ENCODE measurements at places on chromosomes 3 and 15.

- DNase-seq = no peak
Measured at GRCh38 chr3:145673838-145674237, 487.1 kb downstream of the PLOD2 start.

GRCh38 chr3:31423482-31423881, 109.2 kb upstream of the STT3B start:
- DNase-seq = no peak

DNA sequence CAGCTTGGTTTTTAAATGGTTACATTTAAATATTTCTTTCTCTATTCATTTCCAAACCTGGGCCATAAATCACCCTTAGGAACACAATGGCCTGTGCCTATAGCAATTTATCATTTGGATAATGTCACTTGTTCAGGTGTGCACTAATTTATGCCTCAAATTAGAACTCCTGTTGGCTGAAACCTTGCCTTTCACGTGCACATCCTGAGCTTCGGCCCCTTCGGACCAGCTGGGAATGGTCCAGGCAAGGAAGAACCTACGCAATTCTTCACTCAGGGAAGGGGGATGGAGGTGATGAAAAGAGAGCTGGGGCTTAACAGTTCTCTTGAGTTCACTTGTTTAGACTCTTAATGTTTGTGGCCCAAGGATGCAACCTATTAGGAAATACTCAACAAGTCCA, 324.1 kb upstream of the ICE2 start:
- no peak for DNase-seq

DNA sequence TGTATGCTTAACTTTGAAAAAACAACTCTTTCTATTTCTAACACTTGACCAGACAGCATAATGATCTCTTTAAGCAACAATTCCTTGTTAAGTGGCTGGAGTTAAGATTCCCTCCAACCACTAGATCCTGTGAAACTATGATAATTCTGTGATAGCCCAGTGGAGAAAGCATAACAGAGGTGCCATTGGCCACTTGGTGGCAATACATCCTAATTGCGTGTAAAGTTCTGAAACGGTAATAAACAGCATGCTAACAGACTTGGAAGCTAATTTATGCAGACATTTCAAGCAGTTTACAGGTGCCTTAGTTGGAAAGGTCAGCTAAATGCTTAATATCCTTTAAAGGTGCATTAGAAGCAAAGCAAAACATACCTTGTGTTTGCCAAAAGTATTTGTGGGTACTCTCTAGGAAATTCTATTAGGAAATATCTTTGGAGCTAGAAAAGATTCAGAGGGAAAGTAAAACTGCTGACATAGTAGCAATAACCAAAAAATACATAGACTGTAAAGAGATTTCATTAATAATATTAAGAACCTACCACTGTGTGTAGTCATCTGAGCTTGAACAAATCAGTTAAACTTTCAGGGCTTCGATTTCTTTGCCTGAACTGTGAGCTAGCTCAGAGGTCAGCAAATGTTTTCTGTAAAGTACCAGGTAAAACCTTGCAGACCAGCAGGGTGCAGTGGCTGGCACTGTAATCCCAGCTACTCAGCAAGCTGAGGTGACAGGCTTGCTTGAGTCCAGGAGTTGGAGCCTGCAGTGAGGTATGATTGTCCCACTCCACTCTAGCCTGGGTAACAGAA, 19.0 kb upstream of the CSTA start:
- DNase-seq = peak; percentile 61

DNA sequence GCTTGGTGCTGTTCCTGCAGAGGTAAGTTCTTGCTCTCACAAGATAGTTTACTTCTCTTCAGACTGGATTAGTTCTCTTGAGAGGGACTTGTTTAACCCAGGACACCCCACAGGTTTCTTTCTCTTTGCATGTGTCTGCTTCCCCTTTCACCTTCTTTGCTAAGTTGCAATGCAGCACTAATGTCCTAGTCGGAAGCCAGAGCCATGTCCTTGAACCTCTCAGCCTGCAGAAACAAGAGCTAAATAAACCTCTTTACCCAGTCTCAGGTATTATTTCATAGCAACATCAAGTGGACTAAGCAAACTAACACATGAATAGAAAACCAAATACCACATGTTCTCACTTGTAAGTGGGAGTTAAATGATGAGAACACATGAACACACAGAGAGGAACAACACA, 915.2 kb downstream of the NSUN3 start:
- DNase-seq = no peak

GRCh38 chr3:102329066-102329465, 105.7 kb upstream of the ZPLD1 start:
- DNase-seq = no peak

- no peak for DNase-seq
Measured at GRCh38 chr3:104556372-104557078, 810.2 kb upstream of the ALCAM start.

DNA sequence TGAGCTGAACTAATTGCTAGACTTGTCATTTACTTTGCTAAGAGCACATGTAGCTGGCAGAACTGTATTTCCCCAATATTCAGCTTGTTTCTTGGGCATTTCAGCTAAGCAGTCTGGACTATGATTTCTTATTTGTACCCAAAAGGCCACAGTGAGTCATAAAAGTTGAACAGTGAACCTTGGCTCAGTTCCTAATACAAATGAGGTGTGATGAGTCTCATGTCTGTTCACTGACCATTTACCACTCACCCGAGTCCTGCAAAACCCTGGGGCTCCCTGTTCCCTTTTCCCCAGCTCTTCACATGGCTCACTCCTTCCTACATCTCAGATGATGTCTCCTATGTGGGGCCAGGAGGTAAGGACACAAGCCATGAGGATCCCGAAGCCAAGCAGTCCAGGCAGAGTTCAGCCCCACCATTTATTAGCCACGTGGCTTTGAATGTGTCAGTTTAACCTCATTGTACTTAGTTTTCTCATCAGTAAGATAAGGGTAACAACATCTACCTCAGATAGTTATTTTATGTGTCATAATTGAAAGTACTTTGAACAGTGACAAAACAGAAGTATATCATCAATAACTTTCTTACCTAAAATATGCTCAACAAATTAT, 239.3 kb downstream of the IL5RA start:
- no peak for DNase-seq

DNA sequence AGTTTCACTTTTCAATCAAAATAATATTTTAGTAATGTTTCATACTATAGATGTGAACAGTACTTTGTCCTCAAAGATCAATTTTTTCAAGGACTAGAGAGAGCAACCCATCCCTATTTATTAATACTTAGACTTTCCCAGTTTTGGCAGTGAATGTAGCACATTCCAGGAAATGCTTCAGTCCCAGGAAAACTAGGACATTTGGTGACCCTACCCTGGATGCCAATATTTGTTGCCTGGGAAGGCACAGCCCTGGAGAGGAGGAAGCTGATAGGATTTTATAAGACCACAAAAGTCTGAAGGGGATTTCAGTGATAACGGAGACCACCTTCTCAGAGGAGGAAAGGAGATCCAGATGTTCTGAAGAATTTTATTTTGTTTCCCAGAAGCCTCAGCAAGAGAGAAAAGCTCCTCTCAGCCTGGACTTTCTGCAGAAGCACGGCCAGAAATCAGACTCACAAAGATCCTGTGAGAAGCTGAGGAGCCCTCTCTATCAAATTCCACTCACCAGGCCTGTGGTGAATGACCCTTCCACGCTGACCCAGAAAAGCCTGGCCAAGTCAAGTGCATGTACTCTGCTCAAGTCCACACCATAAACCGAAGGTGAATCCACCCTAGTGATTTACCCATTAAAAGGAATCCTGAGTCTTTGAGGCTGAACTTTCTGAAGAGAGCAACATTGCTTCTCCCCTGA, 87.7 kb upstream of the ABHD17C start:
- DNase-seq = no peak

DNA sequence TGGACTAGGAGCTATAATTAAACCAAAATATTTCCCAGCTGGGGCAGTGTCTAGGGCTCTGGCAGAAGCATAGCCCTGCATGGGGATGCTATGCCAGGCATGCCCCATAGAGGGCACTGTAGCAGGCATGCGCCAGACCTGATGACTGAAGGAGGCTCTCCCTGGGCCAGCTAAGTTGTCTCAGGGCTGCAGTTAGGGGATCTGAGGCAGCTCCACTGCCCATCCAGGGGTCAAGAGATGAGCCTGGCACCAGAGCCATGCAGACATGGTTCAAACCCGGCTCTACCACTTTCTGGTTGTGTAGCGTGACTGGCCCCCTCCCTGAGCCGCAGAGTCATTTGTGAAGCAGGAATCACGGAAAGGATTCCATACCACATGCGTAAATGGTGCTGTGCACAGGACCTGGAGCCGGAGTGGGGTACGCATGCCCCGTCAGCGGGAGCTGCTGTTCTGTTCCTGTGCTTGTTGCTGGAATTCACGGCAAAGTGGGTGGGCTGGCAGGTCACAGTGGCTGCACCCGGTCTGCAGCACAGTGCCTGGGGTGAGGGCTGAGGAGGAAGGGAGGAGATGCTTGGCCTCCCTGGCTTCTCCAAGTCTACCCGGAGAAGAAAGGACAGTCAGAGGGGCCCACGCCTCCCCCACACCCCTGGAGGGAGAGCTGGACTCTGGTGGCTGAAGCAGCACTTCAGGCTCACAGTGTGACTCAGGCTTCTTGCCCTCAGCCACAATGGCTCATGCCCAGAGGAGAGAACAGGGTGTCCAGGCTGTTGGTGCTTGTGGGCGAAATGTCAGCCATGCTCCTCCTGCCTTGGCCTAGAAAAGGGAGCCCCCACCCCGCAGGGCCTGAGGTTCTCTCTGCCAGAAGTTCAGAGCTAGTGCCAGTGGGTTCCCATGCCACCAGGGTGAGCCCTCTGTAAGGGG, 43.1 kb downstream of the DNASE1L3 start:
- peak; percentile 74 for DNase-seq

DNA sequence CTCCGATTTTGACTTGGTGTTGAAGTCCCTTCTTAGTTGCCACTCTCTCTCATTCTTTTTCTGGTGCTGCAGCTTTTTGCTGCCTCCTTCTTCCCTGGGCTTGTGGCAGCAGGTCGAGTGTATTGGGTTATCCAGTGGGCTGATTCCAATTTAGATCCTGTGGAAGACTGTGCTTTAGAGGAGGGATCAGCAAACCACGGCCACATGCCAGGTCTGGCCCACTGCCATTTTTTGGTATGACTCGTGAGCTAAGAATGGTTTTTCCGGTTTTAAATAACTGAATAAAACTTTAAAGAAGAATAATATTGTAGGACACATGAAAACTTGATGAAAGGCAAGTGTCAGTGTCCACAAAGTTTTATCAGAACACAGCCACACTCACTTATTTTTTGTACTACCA, 330.5 kb downstream of the ROBO2 start:
- DNase-seq = no peak

- no peak for DNase-seq
Measured at GRCh38 chr3:119388577-119388976, 74.8 kb downstream of the TMEM39A start.

- DNase-seq = no peak
Measured at GRCh38 chr3:69326855-69327300, 59.0 kb downstream of the FRMD4B start.

DNA sequence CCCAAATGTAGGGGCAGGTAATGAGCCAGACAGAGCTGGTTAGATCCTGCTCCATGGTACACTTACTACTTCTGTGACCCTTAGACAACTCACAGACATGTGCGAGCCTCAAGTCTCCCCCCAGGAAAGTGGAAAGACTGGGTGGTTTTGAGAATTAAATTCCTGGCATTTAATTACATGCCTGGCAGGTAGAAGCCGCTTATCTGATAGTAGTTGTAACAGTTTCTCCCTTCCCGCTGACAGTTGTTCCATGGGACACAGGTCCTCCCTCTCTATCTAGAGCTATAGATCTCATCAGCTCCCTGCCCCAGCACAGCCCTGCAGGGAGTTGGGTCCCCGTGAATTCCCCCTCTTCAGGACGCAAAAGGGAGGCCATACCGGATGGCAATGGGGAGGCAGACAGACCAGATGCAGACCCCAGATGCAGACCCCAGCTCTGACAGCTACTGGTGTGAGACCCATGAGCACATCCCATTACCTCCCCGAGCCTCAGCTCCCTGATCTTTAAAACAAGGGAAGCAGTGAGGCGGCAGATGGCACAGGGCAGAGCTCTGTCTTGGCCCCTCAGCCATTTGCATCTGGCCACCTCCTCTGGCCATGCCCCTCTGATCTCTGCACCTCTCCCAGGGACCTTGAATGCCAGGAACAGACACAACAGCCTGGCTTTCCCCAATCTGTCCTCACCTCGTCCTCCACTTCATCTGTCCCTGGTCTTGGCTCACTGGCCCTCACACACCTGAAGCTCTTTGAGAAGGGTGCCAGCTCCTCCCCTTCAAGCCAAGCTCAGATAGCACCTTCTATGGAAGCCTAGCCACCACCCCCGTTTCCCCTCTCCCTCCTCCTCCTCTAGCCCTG, 34.1 kb upstream of the NR2C2 start:
- DNase-seq = no peak

DNA sequence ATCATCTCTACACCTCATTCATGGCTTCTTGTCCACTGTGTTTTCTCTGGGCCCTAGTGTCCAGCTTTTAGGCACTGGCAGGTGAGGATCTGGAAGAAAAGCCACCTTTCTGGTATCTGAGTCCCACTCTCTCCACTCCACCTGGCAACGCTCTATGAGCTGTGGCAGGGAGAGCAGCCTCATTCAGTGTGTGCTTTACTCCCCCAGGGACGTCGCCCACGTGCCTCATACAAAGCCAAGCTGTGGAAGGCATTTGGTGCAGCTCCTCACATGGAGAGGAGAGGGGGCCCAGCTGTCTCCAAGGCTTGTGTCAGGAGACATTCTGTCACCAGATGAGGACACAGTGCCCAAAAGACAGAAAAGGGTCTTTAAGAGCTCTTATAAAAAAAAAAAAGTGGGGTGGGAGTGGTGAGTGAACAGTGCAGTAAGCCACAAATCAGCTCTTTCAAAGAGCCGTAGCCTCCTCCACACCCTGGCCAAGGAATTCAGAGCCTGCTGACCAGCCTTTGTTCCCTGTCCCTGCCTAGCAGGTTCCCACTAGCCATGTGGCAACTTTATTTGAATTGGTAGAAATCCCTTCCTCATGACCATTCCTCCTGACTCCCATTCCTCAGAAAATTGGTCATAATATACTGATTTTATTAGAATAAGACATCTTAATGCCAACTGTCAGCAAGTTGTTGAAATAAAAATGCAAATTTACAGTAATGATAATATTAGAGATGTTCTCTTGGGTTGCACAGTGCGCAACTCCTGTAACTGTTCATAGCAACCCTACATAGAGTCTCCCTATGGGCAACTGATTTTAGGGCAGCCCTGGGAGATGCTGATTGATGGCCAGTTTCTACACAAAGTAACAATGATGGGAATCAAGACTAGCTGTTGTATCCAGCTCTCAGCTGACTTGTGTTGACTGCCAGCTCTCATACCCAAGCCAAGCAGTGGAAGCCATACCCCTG, 29.5 kb downstream of the GALNT15 start:
- DNase-seq = no peak

DNA sequence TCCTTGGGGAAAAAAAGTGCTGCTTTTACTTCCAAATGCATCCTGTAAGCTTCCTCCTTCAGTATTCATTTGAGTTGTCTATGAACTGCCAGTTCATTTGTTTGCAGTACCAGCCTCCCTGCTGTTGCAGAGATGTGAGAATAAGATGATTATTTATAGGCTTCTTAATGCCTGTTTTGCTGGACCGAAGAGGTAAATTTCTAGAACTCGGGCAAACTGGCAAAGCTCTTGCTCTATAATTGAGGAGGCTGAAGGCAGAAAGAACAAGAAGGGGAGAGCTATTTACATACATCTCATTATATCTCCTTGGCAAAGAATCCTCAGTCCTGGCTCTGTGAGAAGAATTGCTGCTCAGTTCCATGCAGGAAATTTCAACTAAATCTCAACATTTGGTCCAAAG, 790.4 kb downstream of the GRM7 start:
- DNase-seq = no peak

GRCh38 chr15:27805261-27806220, 293.6 kb downstream of the OCA2 start:
- no peak for DNase-seq

- no peak for DNase-seq
Measured at GRCh38 chr3:67067251-67067650, 69.1 kb downstream of the KBTBD8 start.

GRCh38 chr3:27186013-27186412, 183.2 kb downstream of the NEK10 start:
- DNase-seq = no peak
